Activated naive CD4-positive, alpha-beta T cell (primary cell): ENCODE measurements at places on chromosomes 5 and 9.

GRCh38 chr9:136907011-136907914 is 20.9 kb downstream of the TRAF2 start:
- DNase-seq, result no peak

- DNase-seq, result no peak
These were observed 223.3 kb downstream of the EBF1 start for GRCh38 chr5:158876263-158876942.

DNA sequence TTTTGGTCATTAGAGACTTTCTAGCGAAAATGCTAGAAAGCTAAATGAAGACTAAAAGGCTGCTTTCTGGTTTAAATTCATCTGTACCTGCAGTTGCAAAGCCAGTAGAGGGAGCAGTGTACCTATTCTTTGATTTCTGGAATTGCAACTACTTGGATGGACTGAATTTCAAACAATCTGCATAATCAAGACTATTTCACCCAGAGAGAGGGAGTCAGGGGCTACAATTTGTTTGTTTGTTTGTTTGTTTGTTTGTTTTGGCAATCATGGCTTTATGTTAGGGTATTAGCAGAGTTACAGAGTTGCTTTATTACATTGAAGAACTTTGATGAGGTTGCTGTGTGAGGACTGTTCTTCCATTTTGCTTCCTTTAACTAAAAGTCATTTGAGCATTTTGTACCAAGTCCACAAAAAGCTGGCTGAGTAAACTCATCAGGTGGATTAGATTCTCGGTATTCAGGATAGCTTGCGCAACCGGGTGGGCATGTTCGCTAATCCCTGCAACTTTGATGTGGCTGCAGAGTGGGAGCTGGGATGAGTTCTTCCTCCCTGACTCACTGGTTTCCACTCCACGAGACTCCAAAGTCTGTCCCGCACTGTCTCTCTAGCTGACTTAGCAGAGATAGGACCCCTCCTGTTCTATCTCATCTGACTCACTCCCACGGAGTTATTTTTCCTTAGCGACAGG is 80.0 kb upstream of the TUT7 start:
- DNase-seq, result no peak

DNA sequence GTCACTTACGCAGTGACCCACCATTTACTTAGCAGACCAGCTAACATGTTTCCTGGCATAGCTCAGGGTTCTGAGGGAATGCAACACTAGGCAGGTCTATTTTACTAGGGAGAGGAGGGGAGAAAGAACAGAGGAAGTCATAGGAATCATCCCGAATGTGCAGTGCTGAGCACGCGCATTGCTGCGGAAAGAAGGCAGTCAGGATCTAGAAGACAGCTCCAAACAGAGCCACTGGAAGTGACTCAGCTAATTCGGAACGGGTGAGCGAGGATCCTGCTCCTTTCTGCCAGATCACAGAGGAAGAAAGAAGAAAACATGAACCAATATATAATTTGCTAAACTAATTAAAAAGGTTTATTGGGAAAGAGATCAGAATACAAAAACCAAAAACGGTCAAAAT is 339.8 kb downstream of the EFNA5 start:
- DNase-seq, result no peak

DNA sequence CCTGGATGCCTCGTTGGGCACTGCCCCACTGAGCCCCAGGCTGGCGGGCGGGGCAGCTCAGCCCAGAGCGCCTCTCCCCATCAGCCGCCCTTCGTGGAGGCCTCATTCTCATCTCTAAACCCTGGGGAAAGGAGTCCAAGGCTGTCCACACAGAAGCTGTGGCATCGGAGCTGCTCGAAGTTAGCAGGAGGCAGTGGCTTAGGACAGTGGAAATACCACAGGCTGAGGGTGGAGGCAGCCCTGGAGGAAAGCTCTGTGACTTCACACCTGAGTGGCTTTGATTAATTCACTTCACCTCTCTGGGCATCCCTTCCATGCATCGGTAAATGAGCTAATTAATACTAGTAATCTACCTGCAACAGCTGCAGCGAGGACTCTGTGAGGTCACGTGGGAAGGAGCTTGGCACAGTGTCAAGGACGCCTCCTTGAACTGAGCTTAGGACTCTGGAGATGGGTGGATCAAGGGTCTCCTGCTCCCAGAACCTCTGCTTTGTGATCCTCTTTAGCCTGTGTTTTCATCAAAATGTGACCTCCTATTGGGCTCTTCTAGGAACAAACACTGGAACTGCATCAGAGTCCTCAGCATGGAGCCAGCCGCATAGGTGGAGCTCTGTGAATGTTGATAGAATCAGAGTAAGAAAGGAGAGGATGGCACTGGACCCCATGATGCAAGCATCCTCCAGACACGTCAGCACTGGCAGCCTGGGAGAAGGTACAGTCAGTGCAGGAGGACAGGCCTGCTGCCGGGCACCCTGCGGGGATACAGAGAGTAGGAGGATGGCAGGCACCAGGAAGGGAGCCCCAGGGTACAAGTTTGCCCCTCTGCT is 842 bp upstream of the ANGPTL2 start:
- no peak for DNase-seq

DNA sequence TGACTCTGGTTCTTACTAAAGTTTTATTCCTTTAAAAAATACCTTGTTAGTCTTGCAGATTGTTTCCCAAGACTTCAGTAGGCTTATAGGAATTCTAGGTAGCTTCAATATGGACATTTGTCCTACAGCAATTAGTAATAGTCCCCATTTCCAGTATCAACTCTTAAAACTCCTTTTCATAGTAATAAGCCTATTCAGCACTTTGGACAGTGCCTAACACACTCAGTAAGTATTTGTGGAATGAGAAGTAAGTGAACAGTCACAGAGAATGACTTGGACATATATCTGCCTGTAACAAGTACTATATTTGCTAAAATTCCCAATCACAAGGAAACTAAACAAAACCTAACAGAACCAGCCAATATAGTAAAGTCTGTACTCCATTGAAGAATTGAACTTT is 1291.8 kb upstream of the DMAC1 start:
- no peak for DNase-seq

- no peak for DNase-seq
These were observed 249.6 kb downstream of the PBX3 start for GRCh38 chr9:125996791-125997190.

- no peak for DNase-seq
These were observed 7.0 kb upstream of the CD74 start for GRCh38 chr5:150419630-150420270.

DNA sequence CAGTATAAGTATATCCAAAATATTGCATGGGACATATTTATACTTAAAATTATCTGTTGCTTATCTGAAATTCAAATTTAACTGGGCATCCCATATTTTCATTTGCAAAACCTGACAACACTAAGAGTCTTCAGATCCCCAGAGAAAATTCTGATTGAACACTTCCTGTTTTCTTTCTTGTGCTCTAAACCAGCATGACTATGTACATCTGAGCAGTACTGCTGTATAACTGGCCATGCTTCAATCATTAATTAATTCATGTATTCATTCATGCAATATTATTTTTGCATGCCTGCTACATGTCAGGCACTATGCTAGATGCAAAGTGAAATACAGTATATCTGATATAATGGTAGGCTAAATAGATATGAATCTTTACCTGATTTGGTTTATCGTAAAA is 461.2 kb downstream of the TLR4 start:
- DNase-seq, result no peak

- no peak for DNase-seq
These were observed 96.3 kb upstream of the MEF2C start for GRCh38 chr5:88979244-88979643.

- DNase-seq, result no peak
These were observed 79.0 kb downstream of the SMC2 start for GRCh38 chr9:104173067-104173466.

DNA sequence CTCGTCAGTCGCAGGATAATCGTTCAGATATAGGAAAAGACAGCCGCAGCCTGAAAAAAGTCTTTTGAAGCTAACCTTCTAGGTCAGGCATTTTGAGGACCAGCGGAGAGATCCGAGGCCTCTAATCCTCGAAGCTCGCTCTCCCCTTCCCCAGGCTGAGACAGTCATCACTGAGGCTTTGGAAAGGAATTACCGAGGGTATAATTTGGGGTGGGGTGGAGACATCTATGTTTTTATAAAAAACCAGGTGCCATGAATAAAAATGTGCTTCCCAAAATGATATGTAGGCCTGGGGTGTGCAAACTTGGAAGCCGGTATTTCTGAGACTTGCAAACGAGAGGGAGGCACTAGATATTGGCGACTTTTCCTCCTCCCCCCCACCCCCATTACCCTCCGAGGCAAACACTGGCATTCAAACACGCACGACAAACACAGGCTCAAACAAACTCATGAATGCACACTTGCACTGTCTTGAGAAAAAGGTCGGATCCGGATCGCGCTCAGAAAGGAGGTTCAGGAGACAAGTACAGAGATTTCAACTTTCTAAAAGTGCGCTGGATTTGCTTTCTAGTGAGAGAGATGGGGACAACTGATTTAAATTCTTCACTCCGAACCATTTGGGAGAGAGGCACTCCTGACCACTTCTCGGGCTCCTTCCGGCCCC is 935 bp upstream of the MSX2 start:
- no peak for DNase-seq

DNA sequence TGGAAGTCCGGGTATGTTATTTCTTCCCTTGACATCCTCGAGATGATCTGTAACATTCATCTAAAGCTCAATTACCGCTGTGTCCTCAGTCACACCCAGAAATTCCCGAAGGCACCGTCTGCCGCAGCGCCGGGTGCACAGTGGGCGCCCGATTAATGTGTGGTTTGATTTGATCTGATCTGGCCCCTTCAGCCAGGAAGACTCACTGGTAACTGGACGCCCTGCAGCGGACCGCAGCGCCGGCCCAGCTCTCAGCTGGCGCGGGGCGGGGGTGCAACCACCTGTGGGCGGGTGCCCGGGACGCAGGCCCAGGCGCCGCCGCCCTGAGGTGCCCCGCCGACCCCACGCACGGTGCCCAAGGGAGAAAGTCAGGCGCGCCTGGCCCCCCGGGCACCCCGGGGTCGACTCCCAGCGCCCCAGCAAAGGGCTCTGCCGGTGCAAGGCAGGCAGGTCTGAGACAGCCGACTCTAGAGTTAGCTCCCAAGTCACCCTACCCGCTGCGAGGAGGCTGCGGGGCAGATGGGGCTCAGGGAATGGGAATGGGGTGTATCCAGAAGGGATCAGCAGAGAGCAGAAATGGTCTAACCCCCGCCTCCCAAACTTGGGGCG is 1.7 kb downstream of the EPB41L4B start:
- DNase-seq, result no peak

DNA sequence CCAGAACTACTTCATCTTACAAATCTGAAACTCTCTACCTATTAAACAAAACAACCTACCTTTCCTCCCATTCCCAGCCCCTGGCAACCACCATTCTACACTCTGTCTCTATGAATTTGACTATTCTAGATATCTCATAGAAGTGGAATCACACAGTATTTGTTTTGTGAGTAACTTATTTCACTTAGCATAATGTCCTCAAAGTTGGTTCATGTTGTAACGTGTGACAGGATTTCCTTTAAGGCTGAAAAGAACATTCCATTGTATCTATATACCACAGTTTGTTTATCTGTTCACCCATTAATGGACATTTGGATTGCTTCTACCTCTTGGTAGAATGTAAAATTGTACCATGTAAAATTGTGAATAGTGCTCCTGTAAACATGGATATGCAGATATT is 70.1 kb upstream of the NXNL2 start:
- DNase-seq, result no peak

DNA sequence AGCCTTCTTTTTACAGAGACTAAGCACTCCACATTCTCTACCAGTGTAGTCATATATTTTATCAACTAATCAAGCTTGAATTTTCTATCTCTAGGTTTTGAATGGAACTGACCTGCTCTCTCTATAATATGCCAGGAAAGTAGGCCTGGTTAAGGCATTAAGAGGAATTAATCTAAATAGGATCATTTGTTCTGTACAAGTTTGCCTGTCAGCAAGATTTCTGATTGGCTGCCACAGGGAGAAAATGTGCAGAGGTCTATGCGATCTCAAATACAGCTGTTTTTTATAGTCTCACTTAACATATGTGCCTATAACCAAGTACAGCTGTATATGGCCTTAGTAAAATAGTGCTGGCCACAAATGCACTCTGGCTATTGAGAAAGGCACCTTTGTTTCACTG is 418.8 kb downstream of the KDM4C start:
- no peak for DNase-seq

DNA sequence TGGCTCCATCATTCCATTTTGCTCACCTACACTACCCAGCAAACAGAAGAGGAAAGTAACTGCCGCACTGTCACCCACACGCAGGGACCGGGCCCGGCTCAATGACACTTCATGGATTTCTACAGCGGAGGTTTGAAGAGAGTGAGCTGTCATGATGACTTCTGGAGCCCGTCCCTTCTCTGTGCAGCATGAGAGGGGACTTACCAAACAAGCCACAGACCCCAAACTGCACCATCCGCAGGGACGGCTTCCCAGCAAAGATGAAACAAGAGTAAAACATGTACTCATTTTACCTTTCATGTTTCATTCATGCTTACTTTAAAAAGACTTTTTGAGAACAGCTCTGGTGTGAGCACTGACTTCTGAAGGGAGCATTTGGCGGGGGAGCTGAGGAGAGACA is 99.5 kb downstream of the TLE1 start:
- DNase-seq, result no peak

GRCh38 chr9:105679257-105680022 is 14.9 kb upstream of the TMEM38B start:
- DNase-seq, result no peak
